NCI-H774 (cell line): ENCODE measurements at places on chromosomes 3 and 15.

DNA sequence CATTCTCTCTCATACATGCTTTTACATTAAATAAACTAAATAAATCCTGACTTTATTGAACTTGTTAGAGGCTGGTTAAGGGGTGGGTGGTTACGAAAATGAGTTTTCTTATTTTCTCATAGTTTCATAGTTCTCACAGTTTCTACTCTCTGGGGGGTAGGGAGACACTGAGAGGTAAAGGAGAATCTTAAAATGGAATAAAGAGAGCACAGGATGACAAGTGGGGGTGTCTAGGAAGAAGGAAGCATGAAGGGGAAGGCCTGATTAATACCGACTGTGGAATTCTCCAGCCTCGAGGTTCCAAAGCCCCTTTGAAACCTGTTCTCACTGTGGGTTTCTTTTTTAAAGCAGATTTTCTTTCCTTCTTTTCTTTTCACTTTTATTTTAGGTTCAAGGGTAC lies 66.4 kb upstream of the TRA2B start:
- DNase-seq = no peak

DNA sequence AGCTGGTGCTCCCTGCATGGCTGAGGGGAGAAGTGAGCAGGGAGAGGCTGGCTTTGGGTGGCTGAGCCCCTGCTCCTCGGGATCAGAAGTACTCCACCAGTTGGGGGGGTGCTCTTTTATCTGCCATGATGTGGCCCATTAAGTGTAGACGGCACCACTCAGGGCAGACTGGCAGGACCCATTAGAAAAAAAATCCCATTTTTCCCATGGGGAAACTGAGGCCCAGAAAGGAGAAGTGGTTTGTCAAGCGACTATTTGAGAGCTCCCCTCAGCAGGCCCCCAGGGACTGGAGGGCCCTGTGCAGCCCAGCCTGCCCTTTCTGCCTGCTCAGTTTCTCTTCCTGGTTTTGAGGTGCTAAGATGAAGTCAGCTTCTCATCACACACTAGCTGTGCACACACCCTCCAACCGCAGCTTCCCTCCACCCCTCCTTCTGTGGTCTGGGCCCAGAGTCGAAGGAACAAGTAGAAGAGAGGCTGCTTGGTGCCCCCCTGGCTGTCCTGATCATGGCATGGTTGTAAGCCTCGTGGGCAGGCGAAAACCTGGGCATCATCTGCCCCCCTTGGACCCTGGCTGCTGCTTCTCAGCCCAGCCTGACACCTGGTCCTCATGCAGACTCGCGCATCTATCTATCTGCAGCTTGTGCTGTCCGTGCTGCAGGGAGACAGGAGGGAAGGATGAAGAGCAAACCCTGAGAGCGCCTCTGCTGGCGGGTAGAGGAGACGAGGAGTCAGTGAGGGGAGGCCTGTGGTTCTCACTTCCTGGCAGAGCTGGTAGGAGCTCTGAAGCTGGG lies 5.6 kb downstream of the CSK start:
- no peak for DNase-seq

DNA sequence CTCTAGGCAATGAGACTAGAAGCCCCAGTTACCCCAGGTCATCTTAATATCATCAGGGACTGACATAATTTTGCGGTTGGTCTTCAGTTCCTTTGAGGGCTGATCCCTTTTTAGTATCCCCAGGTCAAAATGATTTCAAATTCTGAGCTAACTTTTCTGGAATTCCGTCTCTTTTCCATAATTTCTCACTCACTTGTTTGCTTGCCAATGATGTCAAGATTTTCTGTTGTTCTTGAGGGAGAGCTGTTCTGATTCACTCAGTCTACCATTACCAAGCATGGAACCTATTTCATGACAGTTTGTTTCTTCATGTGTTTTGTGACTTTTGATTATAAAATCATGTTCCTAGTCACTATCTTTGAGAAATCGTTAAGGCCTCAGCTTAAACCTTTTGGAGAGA lies 190.5 kb upstream of the LYSMD4 start:
- DNase-seq = no peak

DNA sequence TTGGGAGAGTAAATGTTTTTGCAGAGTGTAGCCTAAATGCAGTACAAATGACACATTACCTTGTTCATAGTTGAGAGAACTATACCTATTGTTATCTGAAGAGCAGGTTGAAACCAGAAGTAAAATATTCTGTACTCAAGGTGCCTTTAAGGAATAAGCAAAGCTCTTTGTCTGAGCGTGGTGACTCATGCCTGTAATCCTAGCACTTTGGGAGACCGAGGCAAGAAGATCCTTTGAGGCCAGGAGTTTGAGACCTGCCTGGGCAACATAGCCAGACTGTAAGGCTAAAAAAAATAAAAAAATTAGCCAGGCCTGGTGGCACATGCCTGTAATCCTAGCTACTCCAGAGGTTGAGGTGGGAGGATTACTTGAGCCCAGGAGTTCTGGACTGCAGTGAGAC lies 2.2 kb upstream of the RNF13 start:
- no peak for DNase-seq

- no peak for DNase-seq
Observed at GRCh38 chr3:73332558-73332957, 271.1 kb downstream of the EBLN2 start.

GRCh38 chr15:78621810-78622402 lies 1.1 kb upstream of the CHRNA3 start:
- DNase-seq = no peak

DNA sequence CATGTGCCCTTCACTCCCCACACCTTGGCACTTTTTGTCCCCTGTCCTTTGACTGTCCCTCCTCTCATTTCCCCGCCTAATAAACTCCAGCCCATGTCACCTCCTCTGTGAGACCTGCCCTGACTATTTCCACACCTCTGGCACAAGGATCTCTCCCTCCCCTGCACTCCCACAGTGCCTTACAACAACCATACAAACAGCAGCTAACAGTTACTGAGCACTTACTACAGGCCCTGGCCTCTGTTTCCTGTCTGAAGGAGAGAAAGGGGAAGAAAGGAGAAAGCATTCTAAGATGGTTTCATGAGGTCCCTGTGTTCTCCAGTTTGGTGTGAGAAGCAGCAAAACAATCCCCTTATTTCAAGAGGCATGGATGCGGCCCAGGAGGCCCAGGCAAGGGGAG lies 20.0 kb upstream of the TRH start:
- DNase-seq = no peak

DNA sequence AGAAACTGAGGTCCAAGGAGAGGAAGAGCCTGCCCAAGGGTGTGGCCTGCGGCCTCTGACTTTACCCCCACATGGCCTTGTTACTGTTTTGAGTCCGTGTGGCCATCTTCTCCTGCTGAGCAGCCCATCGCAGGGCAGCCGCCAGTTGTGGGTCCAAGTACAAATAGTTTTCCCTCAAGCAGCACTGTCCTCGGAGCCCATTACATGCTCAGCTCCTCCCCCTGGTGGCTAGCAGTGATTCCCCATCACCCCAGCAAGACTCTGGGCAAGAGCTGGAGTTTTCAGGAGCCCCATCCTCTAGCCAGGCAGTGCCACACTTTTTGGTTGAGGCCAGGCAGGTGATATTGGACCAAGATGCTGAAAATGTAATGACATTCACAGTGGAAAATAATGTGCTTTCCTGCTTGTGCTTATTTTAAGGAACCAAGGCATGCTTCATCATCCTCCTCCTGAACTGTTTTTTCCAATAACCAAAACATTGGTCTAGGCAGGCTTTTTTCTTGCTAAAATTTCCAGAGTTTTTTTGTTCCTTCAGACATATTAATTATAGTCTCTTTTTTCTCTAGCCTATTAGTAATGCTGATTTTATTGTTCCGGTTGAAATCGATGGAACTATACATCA lies 23.2 kb upstream of the VILL start:
- DNase-seq = no peak

DNA sequence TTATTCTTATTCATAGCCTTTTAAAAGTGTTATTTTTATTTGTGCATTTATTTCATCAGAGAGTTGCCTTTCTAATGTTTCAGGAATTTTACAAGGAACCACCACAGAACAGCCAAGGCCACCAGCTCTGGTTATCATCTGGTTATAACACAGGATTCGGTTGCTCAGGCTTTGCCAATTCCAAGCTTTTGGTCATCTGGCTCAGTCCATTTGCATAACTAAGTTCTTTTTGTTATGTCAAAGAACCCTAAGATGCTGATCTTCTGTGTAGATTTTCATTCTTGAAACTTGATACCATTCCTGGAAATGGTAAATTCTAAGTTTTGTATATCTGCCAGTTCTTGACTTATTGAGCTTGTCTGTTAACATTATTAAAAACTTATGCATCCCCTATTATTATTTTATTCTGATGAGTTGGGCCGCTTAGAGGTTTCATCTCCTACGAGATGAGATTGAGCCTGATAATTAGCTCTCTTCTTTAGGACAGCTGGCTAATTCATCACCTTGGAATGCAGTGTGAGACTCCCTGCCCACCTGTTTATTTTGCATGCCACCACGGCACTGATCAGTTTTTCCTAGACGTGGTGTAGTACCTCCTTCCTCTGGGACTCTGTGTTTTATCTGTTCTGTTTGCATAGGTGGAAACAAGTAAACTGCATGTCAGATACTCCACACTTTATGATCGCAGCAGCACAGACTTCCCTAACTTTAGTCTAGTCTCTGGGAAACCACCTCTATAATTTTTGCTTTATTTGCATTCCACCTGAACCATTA lies 264.8 kb downstream of the SLCO3A1 start:
- no peak for DNase-seq

DNA sequence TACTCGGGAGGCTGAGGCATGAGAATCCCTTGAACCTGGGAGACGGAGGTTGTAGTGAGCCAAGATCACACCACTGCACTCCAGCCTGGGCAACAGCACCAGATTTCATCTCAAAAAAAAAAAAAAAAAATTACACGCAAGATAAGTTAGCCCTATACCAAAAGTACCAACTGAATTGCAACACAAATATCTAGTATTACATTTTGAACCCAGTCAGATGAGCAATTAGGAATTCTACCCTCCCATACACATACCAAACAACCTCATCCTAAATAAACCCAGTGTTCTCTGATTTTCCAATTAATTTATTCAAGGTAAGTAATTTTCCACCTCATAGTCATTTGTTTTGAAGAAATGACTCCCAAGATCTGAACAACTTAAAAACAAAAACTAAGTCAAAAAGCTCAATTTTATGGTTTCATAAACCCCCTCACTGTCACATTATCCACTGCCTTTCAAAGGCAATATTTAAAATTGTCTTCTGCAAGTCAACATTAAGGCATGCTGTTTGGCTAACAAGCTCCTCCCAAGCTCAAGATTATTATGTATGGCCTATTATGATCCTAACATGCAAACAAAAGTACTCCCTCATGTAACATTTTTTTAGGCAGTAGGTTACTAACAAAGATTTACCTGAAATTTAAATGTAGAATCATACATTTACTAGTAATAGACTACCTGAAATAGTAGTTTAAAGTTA lies 4.5 kb downstream of the RAF1 start:
- DNase-seq = no peak

DNA sequence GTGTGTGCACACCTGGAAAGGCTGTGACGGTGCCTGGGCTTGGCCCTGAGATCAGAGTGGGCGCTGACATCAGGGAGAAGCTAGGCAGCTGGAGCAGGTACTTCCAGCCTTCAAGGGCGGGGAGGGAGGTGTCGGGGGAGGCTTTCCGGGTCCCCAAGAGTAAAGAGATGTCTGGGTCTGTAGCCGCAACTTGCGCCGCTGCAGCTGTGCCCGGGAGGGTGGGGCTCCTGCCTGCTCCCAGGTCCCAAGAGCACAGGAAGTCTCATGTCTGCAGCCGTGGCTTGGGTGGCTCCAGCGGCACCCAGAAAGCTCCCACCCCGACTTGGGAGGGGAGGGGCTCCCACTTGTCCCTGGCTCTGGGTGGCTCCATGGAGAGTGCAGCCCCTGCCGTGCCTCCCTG lies 103.2 kb upstream of the BNIP2 start:
- DNase-seq = no peak

- no peak for DNase-seq
Observed at GRCh38 chr15:65390447-65390846, 12.6 kb upstream of the IGDCC3 start.

DNA sequence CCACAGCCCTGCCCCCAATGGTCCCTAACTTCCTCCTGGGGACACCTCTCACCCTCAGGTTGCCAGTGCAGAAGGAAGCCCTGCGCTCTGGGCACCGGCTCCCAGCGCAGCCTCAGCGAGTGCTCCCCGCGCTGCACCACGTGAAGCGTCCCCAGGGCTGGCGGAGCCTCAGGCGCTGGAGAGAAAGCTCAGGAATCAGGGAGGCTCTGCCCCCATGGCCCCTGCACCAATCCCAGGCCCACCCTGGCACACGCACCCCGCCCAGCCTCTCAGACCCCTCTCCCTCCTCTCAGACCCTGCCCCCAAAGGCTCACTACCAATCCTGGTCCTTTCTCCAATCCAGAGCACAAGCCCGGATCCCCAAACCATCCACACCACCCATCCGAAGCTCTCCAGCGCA lies 6.9 kb downstream of the COL7A1 start:
- no peak for DNase-seq

DNA sequence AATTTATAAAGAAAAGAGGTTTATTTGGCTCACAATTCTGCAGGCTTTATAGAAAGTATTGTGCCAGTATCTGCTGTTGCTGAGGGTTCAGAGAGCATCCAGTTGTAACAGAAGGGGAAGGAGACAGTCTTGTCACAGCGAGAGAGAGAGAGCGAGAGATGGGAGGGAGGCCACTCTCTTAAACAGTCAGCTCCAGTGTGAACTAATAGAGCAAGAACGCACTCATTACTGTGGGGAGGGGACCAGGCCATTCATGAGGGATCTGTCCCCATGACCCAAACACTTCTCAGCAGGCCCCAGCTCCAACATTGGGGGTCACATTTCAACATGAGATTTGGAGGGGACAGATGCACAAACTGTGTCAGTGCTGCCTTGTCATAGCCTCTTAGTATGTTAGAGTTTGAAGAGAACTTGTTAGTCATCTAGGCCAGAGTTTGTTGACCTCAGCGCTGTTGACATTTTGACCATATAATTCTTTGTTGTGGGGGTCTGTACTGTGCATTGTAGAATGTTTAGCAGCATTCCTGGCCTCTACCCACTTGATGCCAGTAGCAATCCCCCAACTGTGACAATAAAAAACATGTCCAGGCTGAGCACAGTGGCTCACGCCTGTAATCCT lies 15.3 kb downstream of the STARD9 start:
- no peak for DNase-seq

GRCh38 chr3:103127737-103128136 lies 692.9 kb downstream of the ZPLD1 start:
- no peak for DNase-seq

GRCh38 chr15:78620021-78620526 lies 722 bp downstream of the CHRNA3 start:
- DNase-seq = no peak

GRCh38 chr3:154786724-154787123 lies 293.4 kb upstream of the MME start:
- DNase-seq = no peak

DNA sequence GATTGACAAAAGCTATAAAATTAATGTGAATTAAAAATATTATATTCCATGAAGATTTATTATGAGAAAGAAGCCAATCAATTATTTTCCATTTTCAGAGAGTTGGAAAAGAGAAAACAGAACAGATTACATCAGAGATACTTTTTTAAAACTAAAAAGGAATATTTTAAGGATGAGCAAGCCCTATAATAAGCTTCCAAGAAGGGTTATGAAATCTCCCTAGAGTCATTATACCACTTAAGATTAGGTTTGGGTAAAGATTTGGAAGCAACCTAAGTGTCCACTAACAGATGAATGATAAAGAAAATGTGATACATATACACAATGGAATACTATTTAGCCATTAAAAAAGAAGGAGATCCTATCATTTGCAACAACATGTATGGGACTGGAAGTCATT lies 51.6 kb upstream of the FSIP1 start:
- DNase-seq = no peak
